ENCODE measurements at places on chromosomes 2 and 18.

DNA sequence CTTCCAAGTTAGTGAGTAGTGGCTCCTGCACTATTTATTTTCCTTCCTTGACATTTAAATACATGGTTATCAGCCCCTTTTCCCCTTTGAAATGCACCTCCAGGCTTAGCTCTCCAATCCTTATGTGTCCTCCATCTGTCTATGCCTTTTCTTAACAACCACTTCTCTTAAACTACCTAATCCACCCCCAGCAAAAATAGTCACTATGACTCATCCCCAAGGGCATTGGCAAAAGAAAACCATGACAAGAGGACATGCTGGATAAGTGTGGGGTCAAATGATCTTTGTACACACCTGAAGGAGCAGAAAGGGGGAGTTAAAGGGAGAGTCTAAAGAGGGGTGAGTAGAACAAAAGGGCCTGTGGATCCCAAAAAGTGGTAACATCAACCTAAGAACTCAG, 127.2 kb downstream of the ANKRD44 start:
- DNase-seq: no peak

- DNase-seq: peak; percentile 53
These were observed 22.8 kb downstream of the ICA1L start for GRCh38 chr2:202848813-202849212.

- DNase-seq: no peak
These were observed 50.0 kb upstream of the PAPOLG start for GRCh38 chr2:60706021-60706420.

DNA sequence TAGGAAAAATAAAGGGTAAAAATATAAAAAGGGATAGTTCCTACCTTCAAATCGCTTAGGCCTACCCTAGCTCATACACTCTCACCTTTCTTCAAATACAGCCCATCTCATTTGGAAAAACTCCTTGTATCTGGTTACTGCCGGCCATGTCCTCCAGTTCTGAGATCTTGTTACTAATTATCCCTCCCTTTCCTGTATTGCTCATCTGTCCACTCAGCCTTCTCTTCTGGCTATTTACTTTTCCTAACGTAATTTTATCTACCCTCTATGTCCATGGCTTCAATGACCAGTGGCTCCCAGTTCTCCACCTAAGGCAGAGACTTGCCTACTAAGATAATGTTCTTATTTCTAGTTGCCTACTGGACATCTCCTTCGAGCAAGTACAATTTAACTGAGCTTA, 342.9 kb upstream of the ACVR2A start:
- no peak for DNase-seq

DNA sequence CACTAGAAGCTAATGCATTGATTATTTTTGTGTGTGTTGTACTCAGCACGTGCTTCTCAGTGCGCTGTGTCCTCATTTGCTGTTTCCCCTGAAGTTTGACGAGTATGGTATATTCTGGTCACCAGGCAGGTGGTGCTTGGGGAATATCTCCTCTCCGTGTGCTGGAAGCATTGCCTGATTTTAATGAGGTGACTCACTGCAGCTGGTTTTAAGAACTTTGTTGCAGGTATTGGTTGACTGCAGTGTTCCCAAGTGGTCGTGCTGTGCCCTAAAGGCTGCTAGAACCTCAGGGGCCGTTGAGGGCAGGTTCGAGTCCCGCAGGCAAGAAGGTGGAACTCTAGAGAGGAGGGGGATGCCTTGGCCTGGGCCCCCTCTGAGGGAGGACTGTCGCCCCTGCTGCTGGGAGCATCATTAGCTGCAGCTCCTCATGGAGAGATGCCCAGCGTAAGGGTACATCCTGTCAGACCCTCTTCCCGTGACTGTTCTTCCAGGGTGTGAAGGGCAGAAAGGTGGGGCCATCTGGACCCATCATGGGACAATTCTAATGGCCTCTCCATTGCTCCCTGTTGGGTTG, 82.6 kb downstream of the AGAP1 start:
- no peak for DNase-seq

All from hematopoietic multipotent progenitor cell treated with erythropoietin and hydrocortisone succinate and interleukin-3 and kit ligand, for 6 days (in vitro differentiated cells).